ENCODE measurements at places on chromosomes 1 and 21.
A peak's percentile ranks its signal among the peaks of the same experiment; 100 is the strongest.

DNA sequence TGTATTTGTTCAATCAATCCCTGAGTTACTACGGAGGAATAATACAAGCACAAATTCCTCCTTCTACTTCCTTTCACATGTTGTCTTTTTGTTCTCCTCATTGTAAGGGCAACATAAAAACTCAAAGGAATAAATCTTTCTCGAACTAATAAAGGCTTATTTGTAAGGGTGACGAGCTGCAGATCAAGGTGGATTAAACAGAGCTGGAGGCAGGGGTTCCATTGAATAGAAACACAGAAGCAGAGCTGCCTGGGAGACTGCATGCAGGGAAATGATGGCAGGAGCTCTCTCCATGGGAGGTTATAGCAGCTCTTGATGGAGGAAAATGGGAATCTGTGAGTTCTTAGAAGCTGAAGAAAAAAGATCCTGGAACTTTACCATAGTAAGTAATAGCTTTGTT is 160.2 kb downstream of the CYYR1 start:
- DNase-seq: no peak

DNA sequence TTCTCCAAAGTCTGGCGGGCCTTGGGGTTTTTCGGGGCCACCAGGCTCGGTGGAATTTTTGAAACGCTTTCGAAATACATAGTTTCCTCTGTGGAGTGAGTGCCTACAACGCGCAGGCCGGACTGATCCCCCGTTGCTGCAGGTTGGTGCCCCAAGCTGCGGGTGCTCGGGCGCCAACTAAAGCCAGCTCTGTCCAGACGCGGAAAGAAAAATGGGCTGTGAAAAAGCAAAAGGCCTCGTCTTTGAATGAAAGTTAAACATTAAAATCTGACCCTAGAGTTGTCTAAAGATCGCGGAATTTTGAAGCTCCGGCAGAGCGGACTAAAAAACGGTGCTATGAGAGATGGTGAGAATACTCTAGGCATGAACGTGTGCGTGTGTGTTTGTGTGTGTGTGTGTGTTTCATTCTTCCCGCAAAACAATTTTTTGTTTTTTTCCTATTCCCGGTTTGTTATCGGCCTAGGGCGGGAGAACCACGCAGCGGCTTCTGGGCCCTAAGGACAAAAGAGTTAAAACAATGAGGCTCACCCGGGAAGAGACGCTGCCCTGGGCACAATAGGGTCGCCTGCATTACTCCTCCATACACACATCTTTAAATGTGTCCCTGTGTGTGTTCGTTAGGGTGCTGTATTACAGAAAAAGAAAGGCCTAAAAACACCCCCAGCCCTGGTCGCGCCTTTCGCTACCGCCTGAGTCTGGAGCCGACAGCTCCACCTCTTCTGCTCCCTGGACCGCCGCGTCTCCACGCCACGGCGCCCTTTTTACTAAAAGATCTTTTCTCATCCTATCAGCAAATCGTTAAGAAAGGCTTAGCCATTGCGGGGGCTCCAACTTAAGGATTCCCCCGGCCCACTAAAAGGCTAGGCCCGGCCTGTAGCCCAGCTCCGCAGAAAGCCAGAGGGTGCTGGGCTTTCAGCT is 3.2 kb downstream of the TBX15 start:
- DNase-seq: no peak

- DNase-seq: no peak
Measured at GRCh38 chr1:112054510-112054909, 65.0 kb upstream of the KCND3 start.

DNA sequence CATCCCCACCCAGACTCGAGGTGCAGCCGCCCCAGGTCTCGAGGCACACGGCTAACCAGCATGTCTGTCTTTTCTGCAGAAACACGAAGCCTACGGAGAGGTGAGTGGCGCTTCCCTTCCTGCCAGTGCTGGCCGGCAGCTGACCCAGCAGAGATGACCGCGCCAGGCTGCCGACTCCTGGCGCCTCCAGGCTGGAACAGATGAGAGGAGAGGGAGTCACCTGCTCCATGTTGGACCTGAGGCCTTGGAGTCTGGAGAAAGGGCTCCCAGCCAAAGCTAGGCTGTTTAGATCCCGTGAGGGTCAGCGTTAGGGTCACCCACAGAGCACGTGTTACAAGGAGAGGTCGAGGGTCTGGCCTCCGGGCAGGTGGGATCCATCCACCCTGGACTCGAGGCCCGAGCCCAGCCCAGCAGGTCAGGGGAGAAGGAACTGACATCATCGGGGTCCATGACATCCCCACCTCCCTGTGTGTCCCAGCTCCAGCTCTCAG is 14.9 kb downstream of the COL6A2 start:
- no peak for DNase-seq

- no peak for DNase-seq
Measured at GRCh38 chr1:40610156-40610555, 55.3 kb downstream of the RIMS3 start.

- DNase-seq: no peak
Measured at GRCh38 chr1:109995536-109995935, 11.0 kb downstream of the AHCYL1 start.

- no peak for DNase-seq
Measured at GRCh38 chr21:38221594-38221993, 35.2 kb upstream of the KCNJ15 start.

DNA sequence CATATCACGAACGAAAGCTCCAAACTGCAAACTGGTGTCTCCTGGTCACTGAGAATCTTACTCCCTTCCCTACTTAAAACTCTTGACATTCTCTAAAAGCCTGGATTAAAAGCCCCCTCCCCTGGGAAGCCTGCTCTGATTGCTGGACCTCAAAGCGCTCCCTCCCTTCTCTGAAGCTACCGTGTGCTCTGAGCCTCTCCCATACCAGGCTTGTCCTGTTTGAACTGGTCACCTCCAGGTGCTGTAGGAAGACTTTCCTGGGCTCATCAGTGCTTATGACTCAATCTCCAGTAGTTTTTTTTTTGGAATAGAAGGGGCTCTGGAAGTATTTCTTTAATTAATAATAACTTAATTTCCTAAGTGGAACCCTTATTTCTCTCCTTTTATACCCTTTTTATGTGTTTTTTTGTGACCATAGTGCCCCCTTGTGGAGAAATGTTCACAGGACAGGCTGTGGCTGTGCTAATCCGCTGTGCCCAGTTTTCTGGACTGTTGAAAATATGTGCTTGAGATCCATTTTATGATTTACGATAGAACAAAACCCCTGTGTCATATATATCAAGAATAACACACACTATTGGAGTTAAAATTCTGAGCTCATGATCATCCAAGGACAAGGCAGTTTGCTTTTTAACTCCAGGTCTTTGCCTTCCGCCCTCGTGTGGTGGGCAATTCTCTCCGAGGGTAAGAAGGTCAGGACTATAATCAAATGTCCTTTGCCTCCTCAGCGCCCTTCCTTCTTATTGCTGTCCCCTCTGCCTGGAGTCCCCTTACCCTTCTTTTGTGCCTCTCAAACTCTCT is 16.9 kb downstream of the MTARC1 start:
- peak; percentile 17 for DNase-seq

DNA sequence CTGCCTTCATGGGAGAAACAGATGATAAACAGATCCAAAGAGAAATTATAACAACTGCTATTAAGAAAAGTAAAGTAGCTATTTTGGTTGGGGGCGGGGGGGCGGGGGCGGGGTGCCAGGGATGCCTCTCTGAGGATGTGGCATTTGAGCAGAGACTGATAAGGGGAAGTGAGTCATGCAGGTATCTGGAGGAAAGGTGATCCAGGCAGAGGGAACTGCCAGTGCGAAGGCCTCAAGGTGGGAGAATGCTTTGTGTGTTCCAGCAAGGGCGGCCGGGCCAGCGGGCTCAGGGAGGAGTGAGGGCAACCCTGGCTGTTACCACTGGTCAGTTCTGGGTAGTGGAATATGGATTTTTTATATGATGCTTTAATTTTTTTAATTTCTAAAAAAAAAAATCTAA is 7.0 kb upstream of the TNFRSF1B start:
- DNase-seq: peak; percentile 85

GRCh38 chr1:41810446-41810845 is 108.3 kb downstream of the HIVEP3 start:
- peak; percentile 32 for DNase-seq

- no peak for DNase-seq
Measured at GRCh38 chr1:82632155-82632554, 831.4 kb downstream of the ADGRL2 start.

DNA sequence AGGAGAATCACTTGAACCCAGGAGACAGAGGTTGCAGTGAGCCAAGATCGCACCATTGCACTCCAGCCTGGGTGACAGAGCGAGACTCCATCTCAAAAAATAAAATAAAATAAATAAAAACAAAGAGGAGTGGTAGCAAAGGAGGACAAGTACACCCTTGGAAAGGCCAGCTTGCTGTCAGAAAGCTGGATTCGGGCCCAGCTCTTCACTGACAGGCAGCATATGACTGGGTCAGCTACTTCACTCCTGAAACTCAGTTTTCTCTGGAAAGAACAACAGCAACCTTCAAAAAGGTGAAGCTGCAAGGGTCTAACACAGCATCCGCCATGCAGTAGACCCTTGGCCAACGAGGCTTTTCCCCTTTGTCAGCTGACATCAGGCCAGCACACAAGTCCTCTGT is 156.0 kb upstream of the TIAM1 start:
- no peak for DNase-seq

DNA sequence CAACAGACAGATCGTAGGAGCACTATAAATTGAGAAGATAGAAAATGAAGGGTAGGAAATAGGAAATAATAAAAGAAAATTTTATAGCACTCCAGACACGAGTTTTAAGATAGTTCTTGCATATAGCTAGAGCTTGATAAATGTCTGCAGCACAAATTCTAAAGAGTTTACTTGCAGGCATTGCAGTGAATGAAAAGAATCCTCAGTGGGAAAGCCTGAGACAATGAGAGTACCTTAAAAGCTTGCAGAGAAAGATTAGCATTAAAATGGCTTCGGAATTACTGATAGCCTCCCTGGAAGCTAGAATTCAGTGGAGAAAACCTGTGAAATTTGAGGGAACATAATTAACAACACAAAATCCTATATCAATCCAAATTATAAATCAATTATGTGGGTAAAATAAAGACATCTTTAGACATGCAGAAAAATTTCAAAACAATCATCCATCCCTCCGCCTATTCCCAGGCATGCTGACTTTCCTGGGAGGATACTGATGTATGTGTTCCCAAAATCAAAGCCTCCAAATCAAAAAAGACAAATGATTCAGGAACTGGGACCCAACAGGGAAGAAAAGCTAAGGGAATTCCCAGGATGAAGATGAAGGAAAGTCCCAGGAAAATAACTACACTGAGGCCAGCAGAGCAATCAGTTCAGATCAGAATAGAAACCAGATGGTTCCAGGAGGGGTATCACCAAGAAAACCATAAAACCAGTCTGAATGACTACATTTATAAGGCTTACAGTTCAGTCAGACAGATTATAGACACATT is 305.9 kb upstream of the USP25 start:
- no peak for DNase-seq

DNA sequence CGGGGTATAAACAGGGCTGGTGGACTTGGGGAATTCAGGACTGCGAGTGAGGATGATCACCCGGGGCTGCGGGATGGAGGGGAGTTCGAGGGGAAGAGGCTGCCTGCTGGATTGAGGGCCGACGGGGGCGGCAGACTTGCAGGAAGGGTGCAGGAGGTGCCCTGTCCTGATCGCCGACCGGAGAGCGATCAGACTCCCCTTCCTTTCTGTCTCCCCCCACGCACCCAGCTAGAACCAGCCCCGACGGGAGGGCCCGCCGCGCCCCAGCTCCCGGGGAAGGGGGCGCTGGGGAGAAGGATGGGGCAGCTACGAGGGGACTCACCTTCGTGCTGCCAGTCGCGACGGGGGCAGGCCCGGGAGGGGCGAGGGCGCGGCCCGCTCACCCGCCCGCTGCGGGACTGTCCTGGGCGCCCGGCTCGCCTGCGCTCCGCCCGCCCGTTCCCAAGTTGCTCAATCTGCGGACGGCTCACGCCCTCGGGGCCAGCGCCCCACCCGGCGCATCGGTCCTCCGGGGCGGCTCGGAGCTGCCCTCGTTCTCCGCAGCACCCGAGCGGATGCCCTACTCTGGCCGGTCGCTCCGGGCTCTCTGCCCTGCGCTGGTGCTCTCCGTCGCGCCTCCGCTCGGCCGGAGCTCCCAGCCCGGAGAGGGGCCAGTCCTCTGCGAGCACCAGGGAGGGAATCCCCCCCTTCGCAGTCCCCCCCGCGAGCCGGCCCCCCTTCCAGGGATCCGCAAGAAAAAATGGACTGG is at the start of gene RSPO1:
Gene RSPO1, minus strand, starts transcription at position 649 of the 748 bp plus-strand sequence. CDS start 5,231 bp downstream, outside the sequence.
- DNase-seq: peak; percentile 11

DNA sequence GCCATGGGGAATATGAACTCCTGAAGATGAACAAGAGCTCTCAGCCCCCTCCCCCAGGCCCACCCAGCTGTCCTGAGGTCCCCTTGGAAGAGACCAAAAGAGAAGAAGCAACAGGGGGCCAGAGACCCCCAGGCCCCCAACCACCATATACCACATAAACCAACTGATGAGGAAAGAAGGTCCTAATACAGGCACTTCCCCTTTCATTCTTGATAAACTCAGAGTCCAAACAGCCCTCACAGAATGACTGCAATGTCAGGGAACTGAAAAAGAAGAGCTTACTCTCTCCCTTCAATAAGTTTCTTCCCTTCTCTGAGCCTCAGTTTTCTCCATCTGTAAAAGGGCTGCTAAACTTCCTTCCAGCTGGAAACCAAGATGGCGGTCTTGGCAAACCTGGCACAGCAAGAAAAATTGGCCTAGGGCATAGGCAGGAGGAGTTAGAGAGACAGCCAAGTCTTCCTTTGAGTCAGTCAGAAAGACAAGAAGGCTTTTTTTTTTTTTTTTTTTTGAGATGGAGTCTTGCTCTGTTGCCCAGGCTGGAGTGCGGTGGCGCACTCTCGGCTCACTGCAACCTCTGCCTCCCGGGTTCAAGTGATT is 90.5 kb downstream of the VWA5B1 start:
- DNase-seq: no peak

DNA sequence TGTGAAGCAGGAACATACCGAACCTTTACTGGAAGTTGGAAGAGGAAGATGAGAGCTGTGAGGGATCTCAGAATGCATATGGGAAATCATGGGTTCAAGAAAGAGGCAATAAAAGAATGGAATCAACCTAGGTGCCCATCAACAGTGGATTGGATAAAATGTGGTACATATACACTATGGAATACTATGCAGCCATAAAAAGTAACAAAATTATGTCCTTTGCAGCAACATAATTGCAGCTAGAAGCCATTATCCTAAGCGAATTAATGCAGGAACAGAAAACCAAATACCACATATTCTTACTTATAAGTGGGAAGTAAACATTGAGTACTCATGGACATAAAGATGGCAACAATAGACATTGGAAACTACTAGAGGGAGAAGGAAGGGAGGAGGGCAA is 40.4 kb downstream of the NIBAN1 start:
- no peak for DNase-seq

DNA sequence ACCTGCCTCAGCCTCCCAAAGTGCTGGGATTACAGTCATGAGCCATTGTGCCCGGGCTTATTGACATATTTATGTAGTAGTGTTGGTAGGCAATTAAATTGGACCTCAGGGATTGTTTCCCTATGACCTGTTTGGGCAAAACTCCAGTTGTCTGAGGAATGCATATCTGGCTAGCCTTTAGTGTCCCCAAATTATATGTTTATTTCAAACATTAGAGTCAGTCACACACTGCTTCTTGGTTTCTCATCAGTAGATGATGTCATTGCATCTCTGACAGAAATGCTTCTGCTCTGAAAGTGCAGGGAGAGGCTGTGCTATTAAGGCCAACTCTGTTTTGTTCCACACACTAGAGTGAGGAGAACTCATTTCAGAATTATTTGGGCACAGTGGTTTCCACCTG is 12.5 kb downstream of the PIP5K1A start:
- no peak for DNase-seq

- no peak for DNase-seq
Measured at GRCh38 chr21:42507418-42507817, 6.2 kb upstream of the SLC37A1 start.

GRCh38 chr21:33219300-33219699 is 10.4 kb upstream of the IFNAR2 start:
- DNase-seq: no peak
